ENCODE measurements at places on chromosomes 5 and 9. TPM values are rescaled to one million over a fixed set of nuclear protein-coding genes. Genes with fewer than 3 reads are reported as not detected.

Gene SLC4A9
- not detected for total RNA-seq

Gene IL13
- total RNA-seq, result 308 TPM

Gene IL9
- total RNA-seq, result 2.0 TPM

Gene GABRA1
- total RNA-seq, result not detected

Gene PCDHGC3
- total RNA-seq, result 0.31 TPM

Gene WDR38
- total RNA-seq, result not detected
